ENCODE measurements at places on chromosomes 3 and 15.
A peak's percentile ranks its signal among the peaks of the same experiment; 100 is the strongest.

- peak; percentile 30 for DNase-seq
These were observed 248.1 kb downstream of the ERC2 start for GRCh38 chr3:56219894-56220805.

DNA sequence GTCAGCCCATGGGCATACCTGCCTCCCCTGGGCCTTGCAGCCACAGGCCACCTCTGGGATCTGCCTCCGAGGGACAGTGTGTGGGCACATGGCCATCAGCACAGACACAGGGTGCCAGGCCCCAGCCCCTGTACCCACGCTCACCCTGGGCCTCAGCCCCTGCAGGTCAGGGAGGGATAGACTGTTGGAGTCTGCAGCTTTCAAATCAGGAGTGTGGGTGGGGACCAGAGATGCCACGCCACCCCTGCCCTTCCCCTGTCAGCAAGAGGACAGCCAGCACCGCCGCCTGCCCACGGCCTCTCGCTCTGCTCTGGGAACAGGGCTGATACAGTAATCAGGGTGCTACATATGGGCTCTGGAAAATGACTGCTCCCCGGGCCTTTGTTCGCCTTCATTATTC lies 72.7 kb downstream of the DNAJB8 start:
- no peak for DNase-seq

DNA sequence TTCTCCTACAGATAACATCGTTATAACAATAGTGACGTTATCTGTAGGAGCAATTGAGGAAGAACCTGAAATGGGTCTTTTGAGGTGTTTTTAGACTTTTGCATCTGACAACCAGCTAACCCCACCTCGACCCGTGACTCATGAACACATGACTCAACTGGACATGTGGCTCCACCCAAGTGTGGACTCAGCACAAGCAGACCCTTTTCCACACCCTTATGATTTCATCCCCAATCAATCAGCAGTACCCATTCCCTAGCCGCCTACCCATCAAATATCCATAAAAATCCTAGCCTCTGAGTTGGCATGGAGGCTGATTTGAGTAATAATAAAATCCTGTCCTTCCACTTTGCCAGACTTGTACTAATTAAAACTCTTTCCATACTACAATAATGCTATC lies 255.4 kb downstream of the ARPP21 start:
- DNase-seq: no peak

- DNase-seq: peak; percentile 87
These were observed 88.0 kb downstream of the TTBK2 start for GRCh38 chr15:42832576-42832975.

DNA sequence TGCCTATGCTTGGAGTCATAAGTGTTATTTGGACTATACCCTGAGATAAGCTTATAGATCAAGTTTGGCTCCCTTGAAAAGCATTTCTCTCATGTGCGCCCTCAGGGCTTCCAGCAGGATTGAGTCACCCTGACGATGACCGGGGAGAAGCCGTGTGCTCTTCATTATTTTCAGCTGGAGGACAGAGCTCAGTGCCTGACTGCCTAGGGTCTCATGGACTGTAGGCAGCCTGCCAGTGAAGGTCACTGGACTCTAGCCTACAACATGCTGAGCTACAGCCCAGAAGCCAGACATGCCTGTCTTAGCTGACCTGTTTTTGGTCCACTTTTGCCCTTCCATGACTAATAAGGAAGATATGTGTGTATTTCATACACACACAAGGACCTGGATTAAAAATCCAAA lies 31.6 kb upstream of the NUDT16 start:
- DNase-seq: peak; percentile 67

DNA sequence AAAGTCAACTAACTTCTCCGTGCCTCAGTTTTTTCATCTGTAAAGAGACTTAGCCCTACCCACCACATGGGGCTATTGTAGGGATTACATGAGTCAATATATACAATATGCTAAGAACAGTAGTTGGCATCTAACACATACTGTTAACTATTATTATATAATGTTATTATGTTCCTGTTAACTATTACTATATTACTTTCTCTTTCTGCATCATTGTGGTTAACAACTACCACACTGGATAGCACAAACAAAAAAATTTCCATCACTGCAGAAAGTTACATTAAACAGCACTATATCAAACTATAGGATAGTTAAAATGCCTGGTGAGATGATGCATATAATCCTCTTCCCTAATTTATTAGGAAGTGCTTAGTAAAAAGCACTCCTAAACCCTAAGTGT lies 23.7 kb downstream of the STAG1 start:
- peak; percentile 28 for DNase-seq

DNA sequence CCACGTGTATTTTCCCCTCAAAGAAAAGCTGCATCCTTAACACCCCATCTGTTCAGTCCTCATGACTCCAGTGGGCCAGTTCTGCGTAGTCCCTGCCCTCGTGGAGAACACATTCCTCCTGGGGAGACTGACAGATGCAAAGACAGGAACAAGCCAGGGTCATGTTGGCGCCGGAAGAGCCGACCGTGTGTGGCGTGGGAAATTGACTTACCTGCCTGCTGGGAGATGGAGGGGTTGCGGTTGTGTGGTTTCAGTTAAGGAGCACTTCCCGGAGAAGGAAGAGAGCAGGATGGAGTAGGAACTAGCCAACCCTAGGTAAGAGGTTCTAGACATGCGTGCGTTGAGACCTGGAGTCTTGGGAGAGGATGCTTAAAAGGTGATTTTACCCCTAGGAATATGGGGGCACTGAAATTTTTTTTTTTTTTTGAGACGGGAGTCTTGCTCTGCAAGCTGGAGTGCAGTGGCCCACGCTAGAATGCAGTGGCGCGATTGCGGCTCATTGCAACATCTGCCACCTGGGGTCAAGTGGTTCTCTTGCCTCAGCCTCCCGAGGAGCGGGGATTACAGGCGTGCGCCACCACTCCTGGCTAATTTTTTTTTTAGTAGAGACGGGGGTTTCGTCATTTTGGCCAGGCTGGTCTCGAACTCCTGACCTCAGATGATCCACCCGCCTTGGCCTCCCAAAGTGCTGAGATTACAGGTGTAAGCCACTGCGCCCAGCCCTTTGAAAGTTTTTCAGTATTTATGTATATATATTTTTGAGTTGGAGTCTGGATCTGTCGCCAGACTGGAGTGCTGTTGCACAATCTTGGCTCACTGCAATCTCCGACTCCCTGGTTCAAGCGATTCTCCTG lies 1.4 kb downstream of the VHL start:
- no peak for DNase-seq

DNA sequence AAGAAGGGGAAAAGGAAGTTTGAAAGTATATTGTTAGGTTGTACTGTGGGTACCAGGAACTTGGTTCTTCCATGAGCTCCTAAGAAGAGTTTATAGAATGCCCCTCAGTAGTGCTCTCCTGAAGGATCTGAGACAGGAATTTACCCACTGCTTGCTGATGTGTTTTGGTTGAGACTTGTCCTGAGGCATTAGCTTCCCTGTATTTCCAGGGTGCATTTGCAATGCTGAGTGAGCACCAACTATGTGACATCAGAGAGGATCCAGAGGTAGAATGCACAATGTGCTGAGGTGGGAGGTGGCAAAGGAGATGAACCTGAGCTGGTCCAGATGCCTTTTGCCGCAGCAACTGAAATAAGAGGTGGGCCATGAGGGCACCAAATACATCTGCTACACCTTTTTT lies 64.3 kb upstream of the LRRC3B start:
- no peak for DNase-seq

GRCh38 chr3:60190073-60190472 lies 1061.2 kb downstream of the FHIT start:
- no peak for DNase-seq

- peak; percentile 63 for DNase-seq
These were observed 3.0 kb upstream of the SHC4 start for GRCh38 chr15:48966595-48967301.

DNA sequence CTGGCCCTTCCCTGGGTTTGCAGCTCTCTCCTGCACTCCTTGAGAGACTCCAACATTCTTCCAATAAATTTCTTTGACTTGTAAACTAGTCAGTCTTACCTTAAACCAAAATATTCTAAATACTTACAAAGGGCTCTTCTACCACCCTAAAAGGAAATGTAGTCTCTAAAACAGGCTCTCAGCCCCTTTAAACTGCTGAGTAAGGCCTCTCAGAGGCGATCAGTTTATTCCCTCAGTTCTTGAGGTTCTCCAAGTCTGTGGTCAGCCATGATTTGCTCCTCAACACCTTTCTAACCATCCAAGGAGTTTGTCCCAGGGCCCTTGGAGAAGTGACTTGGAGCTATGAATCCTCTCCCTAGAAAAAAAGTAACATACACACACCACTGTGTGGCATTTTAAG lies 64.8 kb downstream of the WHAMM start:
- no peak for DNase-seq

DNA sequence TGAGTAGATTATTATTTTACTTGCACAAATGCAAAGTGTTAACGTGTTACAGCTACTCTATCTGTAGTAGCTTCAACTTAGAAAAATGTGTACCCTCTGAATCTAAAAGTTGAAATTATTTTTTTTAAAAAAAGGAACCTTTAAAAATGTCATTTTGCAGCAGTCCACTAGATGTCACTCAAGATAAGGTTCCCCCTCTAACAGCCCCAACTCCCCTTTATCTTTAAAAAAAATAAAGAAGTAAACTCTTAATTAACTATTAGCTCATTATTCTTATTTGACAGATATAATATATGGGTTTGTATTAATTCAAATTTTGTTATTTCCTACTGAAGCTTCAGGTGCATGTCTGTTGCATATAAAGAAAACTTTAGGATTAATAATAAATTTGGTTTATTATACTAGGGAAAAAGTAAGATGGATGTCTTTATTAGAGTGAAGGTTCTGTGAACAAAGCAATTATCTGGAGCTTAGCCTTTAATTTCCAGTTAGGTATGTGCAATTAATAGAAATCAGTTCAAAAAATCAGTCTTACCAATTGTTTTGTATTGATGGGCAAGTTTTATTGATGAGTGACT lies 288.5 kb downstream of the VGLL3 start:
- DNase-seq: no peak

GRCh38 chr3:179036226-179036625 lies 35.4 kb downstream of the ZMAT3 start:
- DNase-seq: peak; percentile 38

DNA sequence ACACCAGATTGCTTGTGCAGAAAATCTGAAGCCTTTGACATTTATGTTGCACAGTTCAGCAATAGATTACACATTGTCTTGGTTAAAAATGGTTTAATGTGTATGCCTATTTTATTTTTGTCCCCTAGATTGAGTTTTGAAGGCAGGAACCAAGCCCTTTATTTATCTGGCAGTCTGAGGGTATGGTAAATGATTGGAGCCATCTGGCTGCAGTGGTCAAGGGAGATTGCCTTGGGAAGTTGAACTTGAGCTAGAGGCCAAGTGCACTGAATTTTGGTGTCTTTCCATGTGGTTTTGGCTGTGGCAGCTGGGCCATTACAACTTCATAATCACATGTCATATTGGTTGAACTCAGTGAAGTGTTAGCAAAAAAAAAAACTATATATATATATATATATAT lies 248.7 kb upstream of the C2CD4B start:
- DNase-seq: no peak

DNA sequence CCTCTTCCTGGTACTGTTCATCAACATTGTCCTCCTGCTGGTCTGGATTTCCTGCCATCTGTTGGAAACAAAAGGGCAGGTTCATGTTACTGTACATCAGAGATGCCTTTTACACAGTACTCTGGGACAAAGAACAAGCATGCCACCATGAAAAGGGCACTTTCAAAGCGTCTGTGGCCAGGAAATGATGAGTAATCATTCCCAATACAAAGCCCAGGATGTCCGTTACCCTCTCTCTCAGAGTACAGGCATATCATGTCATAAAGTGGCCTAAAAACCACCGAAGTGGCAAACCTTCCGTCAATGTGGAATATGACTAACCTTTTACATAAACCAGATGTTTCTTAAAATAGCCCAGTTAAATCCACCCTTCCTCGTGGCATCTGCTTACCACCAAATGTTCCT lies 71.2 kb downstream of the GOLIM4 start:
- peak; percentile 78 for DNase-seq

Measured in fibroblast of skin of abdomen (primary cell).